ENCODE measurements at places on chromosomes 3 and 15.

- no peak for DNase-seq
Measured at GRCh38 chr15:67118808-67119207, 53.4 kb downstream of the SMAD3 start.

GRCh38 chr15:62122249-62122648, 42.8 kb downstream of the C2CD4B start:
- no peak for DNase-seq

GRCh38 chr3:3353153-3353552, 173.7 kb upstream of the CRBN start:
- no peak for DNase-seq

DNA sequence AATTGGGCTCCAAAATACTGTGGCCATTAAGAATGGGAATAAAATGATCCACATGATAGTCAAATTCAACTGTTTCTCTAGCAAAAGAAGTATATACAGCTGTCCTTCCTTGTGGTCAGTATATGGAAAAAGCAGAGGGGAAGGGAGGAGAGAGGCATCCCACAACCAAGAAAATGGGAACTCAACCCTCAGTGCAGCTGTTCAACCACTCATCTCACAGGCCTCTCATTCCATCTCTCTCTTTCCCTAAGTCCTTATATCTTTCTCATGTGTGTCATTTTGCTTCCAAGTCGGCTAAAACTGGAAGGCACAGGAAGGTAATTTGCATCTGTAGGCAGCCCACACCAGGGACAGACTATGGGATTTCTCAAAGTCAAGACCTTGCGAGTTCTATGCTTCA, 27.5 kb downstream of the AVEN start:
- DNase-seq: no peak

- DNase-seq: no peak
Measured at GRCh38 chr3:159258934-159259333, 457.1 kb downstream of the MFSD1 start.

DNA sequence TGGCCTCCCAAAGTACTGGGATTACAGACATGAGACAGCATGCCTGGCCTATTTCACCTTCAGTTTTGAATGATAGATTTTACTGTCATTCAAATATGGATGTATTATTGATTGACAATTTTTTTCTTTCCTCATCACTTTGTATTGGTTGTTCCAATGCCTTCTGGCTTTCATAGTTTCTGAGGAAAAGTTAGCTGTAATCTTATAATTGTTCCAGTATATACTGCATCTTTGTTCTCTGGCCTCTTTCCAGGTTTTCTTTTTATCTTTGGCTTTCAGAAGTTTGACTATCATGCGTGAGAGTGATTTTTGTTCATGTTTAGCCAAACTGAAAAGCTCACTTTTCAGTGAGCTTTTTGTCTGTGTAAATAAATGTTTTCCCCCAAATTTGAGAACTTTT, 157.1 kb downstream of the RSRC1 start:
- DNase-seq: no peak

GRCh38 chr3:181932039-181932438, 220.3 kb downstream of the SOX2 start:
- DNase-seq: no peak

- DNase-seq: no peak
Measured at GRCh38 chr15:40932649-40933516, 3.7 kb downstream of the DLL4 start.

- DNase-seq: no peak
Measured at GRCh38 chr3:168116279-168116678, 20.6 kb upstream of the GOLIM4 start.

- no peak for DNase-seq
Measured at GRCh38 chr3:53350652-53351051, 3.3 kb upstream of the DCP1A start.

DNA sequence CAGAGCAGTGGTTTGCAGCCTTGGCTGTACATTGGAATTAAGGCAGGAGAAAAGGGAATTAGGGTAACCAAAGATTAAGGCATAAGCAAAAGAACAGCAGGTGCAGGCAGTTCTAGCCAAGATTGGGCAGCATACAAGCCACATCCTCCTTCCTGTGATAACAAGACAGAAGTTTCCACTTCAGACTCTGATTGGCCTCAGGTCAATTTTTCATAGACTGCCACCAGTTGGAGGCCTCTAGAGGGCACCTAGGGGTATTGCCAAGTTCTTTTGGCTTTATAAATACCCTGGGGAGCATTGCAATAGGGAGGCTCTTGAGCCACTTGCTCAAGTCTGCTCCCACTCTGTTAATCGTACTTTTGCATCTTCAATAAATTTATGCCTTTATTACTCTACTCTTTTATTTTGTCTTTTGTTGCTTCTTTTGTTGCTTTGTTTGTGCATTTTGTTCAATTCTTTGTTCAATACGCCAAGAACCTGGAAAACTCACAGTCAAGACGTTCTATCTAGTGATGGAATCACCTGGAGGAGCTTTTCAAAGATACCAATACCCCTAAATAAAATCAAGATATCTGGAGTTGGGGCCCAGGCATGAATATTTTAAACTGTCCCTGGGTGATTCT, 32.2 kb upstream of the FMN1 start:
- DNase-seq: peak; percentile 60

DNA sequence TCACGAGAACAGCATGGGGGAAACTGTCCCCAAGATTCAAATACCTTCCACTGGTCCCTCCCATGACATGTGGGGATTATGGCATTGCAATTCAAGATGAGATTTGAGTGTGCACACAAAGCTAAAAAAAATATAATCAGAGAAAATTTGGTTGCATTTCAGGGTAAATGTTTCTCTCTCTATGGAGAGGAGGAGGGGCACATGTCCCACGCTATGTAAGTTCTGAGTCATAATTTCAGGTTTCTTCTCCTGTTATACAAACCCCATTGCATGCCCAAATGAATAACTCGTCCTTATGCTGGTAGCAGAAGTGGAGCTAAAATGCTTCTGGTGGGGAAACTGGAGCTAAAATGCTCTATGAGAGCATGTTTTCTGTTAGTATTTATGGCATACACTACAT, 209.7 kb upstream of the DCBLD2 start:
- DNase-seq: no peak

GRCh38 chr3:187733371-187733770, 11.9 kb downstream of the BCL6 start:
- DNase-seq: no peak

GRCh38 chr3:58776231-58776630, 109.7 kb upstream of the FAM3D start:
- no peak for DNase-seq

GRCh38 chr3:27686642-27687041, 35.5 kb downstream of the EOMES start:
- DNase-seq: no peak

GRCh38 chr3:128725547-128726022, 398 bp upstream of the RAB7A start:
- DNase-seq: no peak

DNA sequence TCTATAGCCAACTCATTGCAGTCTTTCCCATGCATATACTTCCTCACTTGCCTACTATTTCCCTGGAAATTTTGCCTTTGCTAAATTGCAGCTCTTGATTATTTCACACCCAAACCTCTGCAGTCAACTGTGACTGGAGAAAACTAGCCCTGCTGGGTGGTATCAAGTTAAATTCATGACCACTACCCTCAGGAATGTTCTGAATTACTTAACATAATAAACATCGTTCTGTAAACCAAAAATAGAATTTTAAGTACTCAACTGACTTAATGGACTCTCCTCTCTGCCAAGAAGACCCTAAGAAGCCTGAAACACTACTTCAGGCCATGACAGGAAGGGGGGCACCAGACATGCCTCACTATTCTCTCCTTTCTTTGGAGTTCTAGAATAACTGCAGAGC, 1278.0 kb upstream of the GBE1 start:
- no peak for DNase-seq

- DNase-seq: no peak
Measured at GRCh38 chr15:99359769-99360168, 108.5 kb downstream of the LRRC28 start.

- no peak for DNase-seq
Measured at GRCh38 chr15:31016446-31016915, 25.1 kb upstream of the MTMR10 start.

GRCh38 chr3:123724306-123724705, 139.5 kb upstream of the HACD2 start:
- no peak for DNase-seq

DNA sequence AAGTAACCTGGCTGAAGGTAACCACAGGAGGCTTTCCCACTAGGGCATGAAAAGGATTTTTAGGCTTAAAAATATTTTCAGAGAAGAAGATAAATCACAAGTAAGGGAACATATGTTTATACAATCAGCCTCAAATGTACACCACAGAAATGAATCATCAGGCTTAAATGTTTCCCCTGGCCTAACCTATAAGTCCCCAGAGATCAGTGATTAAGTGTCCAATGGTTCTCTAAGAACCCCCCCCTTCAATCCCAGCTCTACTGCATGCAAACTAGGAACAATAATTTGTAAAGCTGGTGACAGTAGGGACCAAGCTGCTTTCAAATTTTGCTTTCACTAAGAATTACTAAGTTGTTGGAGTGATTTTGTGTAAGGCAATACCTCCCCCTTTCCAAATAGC, 431.6 kb upstream of the LMCD1 start:
- no peak for DNase-seq

- DNase-seq: no peak
Measured at GRCh38 chr15:93983526-93983925, 247.8 kb upstream of the MCTP2 start.

- DNase-seq: no peak
Measured at GRCh38 chr3:67327582-67327981, 326.8 kb downstream of the SUCLG2 start.

GRCh38 chr3:8816106-8816505, 46.7 kb upstream of the OXTR start:
- DNase-seq: no peak

GRCh38 chr3:58287354-58287753, 18.7 kb upstream of the RPP14 start:
- no peak for DNase-seq

- no peak for DNase-seq
Measured at GRCh38 chr3:85706130-85706529, 747.3 kb downstream of the CADM2 start.

DNA sequence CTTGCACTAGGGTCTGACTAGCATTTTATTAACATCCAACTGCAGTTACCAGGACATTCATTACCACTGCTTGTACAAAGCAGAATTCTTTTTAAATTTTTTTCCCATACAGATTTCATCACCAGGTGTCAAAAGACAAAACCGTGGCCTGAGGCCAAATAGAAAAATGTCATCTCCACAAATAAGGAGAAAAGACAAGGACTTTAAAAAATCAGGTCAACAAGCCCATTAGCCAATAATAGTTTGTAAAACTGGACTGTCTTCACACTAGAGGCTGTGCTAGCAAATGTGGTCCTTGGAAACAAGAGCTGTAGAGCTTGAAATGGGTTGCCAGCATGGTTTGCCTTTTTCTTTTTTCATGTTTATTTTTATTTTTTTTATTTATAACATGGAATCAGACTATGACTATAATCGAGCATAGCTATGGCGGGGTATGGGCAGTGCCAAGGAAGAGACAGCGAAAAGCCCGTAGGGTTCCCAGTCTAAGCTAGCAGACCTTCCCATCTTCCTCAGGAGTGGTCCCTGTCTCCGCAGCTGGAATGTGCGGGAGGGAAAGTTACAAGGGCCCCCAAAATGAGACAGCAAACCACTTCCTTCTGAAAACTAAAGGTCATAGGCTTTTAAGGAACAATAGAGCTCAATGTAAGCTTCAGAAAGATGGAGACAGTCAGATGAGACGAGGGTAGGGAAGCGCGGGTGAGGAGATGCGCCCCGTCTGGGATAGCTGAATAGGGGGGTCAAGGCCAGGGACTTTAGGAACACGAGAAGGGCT, 1.5 kb downstream of the PTPN9 start:
- no peak for DNase-seq

DNA sequence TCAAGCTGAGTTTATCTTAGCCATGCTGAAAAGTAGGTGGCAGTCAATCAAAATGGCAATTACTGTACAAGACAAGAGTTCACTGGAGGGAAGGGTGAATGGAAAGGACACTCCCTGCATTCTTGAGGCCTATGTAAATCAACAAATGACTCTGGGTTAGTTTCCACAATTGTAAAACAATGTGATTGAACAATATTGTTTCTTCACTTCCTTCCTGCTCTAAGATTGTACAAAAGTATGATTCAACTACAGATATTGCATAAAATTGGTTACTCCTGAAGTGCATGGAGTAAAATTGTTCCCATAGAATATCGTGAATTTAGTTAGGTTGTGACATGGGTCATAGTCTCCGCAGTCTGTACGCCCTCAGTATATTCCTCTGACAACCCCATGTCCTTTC, 277.6 kb downstream of the LPP start:
- no peak for DNase-seq

DNA sequence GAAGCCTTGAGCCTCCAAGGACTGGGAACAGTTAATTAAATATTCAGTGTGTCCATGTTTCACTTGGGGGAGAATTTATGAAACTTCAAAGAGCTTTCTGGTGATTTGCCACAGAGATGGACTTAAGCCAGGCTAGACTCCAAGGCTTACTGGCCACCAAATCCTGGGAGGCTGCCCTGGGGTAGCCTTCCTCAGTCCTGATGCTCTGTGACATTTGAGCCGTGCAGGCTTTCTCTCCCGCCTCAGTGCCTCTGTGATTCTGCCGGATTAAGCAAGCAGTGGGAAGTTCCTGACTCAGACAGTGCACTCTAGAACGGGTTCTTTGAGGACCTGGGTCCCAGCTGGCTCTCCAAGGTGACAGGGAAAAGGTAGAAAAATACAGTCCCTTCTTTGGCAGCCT, 314.7 kb upstream of the ICE2 start:
- DNase-seq: no peak

- no peak for DNase-seq
Measured at GRCh38 chr3:43537225-43537624, 84.6 kb downstream of the ANO10 start.

- DNase-seq: no peak
Measured at GRCh38 chr3:60461267-60461666, 790.0 kb downstream of the FHIT start.

GRCh38 chr3:157067114-157067513, 92.8 kb downstream of the CCNL1 start:
- DNase-seq: no peak

GRCh38 chr3:180063783-180064182, 27.0 kb upstream of the PEX5L start:
- DNase-seq: no peak

DNA sequence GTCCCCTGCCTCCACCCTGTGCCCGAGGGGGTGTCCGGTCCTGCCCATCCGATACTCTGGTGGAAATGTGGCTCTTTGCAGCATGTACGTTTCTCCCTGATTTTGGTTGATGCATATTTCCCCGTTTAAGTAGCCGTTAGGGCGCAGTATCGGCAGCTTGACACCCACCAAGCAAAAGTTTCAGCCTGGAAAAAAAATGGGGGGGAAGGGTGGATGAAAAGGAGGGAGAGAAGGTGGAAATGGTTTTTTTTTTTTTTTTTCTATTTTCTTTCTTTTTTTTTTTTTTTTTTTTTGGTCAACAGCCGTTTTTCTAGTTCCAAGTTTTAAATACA, 1.3 kb downstream of the RAP2B start:
- no peak for DNase-seq

Data from activated CD4-positive, alpha-beta T cell treated with anti-CD3 and anti-CD28 coated beads for 1 hour (primary cell).